Renal pelvis (tissue), 12 donors: ENCODE measurements at places on chromosomes 3 and 15. TPM values are rescaled to one million over a fixed set of nuclear protein-coding genes. Genes with fewer than 3 reads are reported as not detected.

- no peak for DNase-seq
These were observed 92.3 kb downstream of the ZNF621 start for GRCh38 chr3:40617084-40617483.

DNA sequence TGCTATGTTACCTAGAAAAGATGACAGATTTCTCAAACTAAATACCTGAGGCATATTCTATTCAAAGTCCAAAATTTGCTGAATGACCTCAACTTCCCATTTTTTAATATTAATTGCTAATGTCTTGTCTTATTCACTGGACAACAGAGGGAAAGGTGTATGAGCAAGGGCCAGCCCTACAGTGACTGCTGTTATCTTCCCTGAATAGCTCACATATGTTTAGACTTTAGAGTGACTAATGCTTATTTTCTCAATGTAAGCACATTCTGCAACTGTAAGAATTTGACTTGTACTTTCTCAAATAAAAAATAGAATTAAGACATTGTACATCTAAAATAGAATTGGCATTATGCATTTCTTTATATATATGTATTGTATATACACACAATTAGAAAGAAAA lies 26.5 kb upstream of the AADACL2 start:
- no peak for DNase-seq

DNA sequence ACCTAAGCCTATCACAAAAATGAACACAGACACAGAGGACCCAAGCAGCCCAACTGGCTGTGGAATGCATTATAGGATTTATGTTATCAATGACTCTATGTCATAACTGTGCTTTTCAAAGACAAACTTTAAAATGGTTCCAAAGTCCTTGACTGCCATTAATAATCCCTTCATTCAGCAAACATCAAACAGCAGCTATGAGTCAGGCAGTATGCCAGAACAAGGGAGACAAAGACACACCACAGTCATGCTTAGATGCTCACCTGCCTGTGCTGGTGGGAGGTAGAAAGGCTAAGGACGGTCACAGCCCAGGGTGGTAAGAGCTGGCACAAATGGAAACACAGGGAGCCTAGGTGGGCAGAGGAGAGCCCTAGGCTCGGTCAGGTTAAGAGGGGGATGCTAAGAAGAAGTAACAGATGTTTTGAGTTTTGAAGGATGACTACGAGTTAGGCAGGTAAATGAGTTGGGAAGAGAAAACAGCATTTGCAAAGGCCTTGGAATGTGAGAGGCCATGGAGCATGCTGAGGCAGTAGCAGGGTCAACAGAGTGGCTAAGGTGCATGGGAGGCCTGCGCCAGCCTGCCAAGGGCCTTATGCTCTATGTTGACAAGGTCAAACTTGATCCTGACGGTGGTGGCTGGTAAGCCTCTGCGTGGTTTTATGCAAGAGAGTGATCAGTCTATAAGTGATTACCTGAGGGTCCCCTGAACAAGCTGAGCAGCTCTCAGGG lies 23.0 kb downstream of the NMNAT3 start:
- DNase-seq = no peak

Gene SAXO2
- polyA plus RNA-seq = 9.3 TPM

GRCh38 chr15:78955355-78955754 lies 10.5 kb upstream of the CTSH start:
- DNase-seq = no peak

Gene PARP15
- 0.43 TPM for polyA plus RNA-seq

Gene STRIT1
- 1.7 TPM for polyA plus RNA-seq

Gene PRTG
- 12.1 TPM for polyA plus RNA-seq

Gene CPEB1
- 2.0 TPM for polyA plus RNA-seq

GRCh38 chr3:178062126-178062525 lies 474.1 kb upstream of the KCNMB2 start:
- DNase-seq = no peak

GRCh38 chr3:133040696-133041523 lies 2.7 kb downstream of the TMEM108 start:
- peak; percentile 83 for DNase-seq

- DNase-seq = no peak
These were observed 104.1 kb downstream of the TPRG1 start for GRCh38 chr3:189275852-189276251.
